ENCODE measurements at places on chromosomes 7 and 10.

- no peak for DNase-seq
Measured at GRCh38 chr10:78829565-78829964, 239.2 kb upstream of the ZMIZ1 start.

DNA sequence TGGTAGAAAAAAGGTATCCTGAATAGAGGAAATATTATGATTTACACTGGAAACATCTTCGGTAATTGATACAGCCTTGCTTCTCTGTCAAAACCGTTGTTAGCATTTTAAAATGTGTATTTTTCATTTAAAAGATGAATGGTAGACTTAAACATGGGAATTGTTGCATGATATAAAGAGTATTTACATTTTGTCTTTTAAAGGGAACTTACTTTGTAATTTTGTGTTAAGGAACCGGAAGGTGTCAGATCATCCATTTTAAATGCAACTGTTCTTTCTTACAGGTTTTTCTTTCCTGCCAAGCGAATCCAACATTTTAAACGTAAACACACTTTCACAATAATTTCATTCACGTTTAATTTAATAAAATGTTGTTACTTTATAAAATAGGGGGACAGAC lies 1.8 kb upstream of the IGF2BP3 start:
- DNase-seq: no peak

- DNase-seq: no peak
Measured at GRCh38 chr7:135959646-135960363, 17.4 kb downstream of the MTPN start.

GRCh38 chr10:12081879-12082557 lies 13.3 kb downstream of the DHTKD1 start:
- no peak for DNase-seq
